ENCODE measurements at places on chromosomes 11 and 22.

GRCh38 chr22:44837481-44837880 is 85.1 kb downstream of the ARHGAP8 start:
- DNase-seq: no peak

DNA sequence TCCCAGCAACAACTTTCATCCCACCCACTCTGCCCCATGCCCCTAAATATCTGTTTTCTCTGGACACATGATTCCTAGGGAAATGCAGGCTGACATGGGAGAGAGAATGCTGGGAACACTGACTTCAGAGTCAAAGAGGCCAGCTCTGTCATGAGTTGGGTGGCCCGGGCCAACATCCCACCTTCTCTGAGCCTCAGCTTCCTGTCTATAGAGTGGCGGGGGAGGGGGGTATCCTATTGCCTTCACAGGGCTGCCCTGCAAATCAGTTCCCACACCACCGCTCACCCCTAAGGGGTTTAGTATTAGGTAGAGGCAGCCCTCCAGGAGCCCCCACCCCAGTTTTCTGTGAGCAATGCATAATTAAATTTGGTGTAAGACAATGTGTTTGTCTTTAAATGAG is 175.0 kb upstream of the NCAM1 start:
- DNase-seq: no peak

GRCh38 chr11:116300232-116300631 is 472.6 kb downstream of the BUD13 start:
- DNase-seq: no peak

DNA sequence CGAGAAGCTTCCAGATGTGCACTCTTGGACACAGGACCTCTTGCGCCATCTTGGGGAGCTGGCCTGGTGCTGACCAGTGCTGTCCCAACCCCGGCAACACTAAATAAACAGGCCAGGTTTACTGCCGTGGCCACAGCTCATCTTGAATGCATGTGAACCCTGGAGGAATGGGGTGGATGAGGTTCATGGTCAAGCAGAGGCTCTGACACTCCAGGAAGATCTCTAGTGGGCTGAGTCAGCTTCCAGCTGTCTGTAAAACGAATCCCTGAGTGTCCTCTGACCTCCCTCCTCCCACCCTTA is 51.8 kb downstream of the ALX4 start:
- DNase-seq: no peak

GRCh38 chr22:30265823-30266444 is 717 bp downstream of the OSM start:
- peak; percentile 91 for DNase-seq

GRCh38 chr11:105078283-105078682 is 33.1 kb upstream of the CARD16 start:
- no peak for DNase-seq

DNA sequence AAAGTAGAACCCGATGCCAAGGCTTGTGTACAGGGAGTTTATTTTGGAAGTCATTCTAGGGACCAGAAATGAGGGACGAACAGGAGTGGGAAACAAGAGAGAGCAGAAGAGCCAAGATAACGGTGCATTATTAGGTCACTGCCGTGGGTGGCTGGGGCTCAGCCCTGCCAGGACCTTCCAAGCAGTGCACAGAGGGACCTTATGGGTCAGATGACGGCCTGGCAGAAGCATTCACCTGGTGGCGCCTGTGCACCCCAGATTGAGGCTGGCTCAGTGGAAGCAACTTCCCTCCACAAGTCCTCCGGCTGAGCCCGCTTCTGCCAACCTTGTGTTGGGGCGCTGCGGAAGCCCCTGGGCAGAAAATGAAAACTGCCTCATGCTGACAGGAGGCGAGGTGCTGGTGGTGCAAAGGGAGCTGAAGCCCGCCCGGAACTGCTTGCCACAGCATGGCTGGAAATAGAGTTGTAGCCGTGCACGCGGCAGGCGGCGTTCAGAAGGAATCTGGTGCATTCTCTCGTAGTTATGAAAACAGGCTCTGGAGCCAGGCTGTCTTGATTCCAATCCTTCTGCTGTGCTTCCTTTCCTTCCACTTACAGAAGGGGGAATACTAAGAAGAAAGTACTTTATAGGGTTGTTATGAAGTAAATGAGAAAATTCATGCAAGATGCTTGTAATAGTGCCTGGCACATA is 22.2 kb upstream of the TP53I11 start:
- DNase-seq: no peak
